Stimulated activated CD8-positive, alpha-beta memory T cell treated with anti-CD3 and anti-CD28 coated beads, Interleukin-7, amount 100 ng/mL, for 48 hours (primary cell): ENCODE measurements at places on chromosomes 1 and 21.

- DNase-seq: no peak
These were observed 31.1 kb upstream of the HSD3B1 start for GRCh38 chr1:119475866-119476439.

DNA sequence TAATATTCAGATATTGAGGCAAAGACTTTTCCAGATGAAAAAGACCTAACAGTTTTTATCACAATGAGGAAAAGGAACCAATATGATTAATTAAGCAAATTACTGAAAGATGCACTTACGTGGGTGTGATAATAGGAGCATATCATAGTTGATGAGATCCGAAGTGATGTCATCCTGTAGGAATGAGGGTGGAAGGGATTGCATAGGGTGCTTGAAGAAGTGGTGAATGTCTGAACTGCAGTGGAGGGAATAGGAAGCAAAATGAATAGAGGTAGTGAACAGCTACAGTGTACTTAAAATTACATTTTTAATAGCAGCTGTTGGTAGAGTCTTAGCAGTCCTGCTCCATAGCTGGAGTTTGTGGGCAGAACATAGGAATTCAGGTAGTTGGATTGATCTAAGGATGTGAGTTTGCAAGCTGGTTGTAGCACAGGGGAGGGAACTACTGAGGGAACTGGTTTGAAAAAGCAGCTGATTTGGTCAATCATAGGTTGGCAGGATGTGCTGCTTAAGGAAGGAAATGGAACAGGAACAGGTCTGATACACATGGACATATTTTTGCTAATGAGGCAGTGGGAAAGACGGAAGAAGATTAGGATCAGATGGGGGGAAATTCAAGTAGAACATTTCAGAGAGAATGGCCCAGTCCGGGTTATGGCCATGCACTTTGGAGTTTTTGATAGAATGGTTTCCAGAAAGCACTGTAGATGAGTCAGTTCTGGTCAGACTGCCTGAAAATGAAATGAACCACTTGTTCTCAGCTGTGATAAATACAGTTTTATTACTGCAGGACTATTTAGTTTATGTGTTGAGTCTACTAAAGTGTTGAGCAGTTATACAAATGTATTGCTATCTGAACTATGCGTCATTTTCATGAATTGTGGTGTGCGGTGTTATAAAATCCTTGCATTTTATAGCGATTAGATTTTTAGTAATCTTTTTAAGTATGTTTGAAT lies 155.8 kb downstream of the RYR2 start:
- DNase-seq: no peak

DNA sequence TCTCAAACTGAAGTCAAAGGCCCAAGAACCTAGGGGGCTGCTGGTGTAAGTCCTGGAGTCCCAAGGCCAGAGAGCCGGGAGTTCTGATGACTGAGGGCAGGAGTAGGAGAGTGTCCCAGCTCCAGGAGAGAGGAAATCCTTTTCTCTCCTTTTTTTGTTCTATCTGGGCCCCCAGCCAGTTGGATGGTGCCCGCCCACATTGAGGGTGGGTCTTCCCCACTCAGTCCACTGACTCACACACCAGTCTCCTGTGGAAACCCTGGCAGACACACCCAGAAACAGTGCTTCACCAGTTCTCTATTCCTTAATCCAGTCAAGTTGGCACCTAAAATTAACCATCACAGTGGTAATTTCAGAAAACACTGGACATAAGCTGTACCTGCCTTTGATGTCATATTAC lies 12.7 kb upstream of the WDR26 start:
- no peak for DNase-seq

DNA sequence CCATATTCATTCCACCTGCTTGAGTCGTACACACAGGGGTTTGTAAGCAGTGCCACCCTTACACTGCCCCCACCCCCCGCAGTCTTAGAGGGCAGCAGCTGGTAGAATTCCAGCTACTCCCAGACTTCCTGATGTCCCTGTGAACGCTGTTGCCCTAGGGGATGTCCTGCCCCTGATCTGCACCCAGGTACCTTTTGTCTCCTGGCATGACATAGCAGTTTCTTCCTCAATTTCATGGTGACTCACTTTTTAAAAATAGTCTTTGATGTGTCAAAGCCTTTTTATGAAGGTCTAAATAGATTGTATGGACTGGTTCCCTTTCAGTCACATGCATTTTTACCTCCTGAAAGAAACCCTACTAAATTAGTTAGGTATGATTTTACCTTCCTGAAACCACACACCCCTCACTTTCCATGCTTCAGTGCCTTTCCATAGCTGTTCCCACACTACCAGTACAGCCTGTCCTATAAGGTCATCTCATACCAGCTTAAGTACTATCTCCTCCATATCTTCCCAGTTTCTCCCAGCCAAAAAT lies 76.4 kb downstream of the ST3GAL3 start:
- no peak for DNase-seq

DNA sequence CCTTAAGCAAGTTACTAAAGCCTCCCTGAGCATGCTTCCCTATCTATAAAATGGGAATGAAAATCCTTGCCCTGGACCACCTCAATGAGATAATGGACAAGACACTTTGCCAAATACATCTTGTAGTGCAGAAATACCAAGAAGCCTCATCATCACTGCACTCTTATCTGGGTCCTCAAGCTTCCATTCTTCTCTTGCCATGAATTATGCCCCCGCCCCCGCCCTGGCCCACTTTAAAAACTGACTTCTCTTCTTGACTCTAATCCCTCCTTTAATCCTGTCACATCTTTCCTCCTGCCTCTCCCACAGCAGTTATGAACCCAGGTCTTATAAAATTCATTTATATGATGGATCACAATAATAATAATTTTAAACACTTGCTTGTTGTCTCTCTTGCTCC lies 14.8 kb downstream of the ARHGEF11 start:
- DNase-seq: no peak

DNA sequence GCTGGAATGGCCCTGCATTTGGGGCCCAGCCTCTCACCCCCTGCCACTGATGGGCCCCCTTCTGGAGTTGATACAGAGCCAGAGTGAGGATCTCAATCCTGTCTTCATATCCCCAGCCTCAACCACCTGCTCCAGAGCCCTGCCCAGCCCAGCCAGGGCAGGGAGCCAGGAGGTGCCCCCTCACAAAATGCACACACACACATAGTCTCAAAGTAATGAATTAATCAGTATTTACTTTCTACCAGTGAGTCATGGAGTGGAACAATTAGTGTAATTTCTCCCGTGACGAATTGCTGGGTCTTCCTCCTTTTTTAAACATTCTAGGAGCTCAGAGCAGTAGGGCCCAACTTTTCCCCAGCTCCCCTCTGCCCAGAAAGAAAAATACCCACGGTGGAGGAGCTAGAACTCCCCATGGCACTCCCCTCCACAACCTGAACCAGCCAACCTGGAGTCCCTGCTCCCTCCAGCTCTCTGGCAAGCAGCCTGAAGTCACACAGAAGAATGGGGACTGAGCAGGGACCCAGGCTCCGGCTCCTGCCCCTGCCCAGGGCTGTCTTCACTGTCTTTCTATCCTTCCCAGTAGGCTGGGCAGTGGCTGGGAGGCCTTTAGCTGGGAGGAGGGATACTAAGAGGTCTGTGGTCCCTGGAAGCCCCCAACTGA lies 29.3 kb downstream of the SDC3 start:
- DNase-seq: no peak

DNA sequence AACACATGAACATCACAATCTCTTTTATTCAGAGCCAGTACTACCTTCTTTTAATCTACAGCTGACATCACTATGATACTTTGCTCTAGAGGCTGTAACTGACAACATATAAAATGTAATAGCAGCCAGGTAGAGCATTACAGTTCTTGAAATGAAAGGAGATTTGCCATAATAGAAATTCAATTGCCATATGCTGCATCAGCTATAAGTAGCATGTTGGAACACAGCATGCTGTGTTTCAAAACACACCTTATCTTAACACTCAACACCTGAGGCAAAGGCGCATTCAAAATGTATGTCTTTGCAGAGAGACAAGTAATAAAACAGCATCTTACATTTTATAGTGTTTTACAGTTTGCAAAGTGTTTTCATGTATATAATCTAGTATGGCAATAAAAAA lies 24.0 kb upstream of the KRTAP21-1 start:
- no peak for DNase-seq

DNA sequence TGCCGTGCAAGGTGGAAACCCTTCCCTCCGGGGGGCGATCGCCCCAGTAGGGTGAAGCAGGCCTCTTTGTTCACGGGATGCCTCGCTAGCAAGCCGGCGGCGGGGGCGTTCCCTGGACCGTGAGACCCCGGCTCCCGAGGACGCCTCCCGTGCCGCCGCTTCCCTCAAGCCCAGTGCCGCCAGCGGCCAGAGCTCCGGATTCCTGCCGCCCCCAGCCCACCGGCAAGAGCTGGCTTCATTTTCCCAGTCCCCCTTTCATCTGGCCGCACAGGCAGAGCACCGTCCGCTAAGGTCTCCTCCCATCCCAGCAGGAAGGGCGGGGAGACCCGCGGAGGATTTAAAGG lies 16.3 kb downstream of the IER5 start:
- DNase-seq: no peak

GRCh38 chr1:209685821-209686220 lies 10.6 kb downstream of the G0S2 start:
- DNase-seq: peak; percentile 8

DNA sequence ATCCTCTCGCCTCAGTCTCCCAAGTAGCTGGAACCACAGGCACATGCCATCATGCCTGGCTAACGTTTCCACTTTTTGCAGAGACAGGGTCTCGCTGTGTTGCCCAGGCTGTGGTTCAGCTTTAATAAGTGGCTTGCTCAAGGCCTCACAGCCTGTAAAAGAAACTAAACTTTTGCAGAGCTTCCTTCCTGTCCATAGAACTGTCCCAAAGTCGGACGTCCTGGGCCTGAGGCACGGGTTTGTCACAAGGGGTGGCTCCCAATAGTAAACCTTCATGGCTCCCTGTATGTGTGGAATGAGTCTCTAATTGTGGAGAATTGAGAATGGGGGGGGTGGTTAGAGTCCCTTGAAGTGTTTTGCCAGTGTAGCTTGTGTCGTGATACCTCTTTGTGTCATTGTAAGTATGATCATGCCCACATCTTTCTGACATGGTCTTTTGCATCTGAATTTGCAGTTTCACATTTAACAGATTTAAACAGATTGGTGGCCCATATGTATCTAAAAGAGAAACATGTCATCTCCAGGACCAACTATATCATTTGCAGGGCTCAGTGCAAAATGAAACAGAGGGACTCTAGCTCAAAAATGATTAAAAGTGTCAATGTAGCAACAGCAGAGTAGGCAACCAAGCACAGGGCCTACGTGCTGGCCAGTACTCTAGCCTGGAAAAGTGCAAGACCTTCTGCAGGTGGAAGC lies 332.1 kb downstream of the KIF26B start:
- DNase-seq: no peak

- DNase-seq: no peak
These were observed 117.0 kb upstream of the VAV3 start for GRCh38 chr1:108082001-108082400.

DNA sequence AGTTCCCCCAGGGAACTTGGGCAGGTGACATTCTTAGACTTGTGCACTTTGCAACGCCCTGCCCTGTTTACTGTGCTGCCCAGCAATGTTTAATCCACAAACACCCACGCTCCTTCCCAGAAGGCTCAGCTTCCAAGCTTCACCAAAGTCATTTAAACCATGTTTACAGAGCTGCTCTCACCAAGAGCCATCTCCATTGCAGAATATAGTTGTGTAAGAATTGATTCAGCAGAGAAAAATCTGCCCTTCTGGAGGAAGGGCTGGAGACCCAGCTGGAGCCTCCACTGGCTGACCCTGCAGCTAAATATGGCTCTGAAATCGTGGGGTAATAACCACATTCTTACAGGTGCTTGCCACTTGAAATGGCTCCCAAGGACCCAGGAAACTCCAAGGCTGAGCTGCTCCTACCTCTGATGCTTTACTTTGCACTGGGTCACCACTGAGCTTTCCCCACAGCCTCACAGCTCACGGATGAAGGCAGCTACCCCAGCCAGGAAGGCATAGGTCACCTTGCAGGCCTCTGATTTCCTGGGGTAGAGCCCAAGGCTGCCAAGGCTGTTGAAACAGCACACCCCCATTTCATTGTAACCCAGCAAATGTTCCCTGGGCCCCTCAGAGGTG lies 8.7 kb downstream of the CAPN2 start:
- no peak for DNase-seq

DNA sequence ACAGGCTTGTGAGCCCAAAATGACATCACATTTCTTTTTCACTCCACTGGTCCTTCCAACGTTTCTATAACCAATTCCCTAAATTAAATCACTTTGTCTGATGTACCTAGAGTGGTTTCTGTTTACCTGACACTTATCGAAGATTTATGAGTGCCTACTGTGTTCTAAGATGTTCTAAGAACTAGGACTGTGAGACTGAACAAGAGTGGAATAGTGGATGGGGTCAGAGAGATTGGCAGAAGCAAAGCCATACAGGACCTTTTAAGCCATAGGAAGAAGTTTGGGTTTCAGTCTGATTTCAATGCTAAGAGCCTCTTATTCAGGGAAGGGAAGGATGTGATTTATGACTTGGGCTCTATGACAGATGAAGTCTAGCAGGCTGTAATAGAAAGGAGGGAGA lies 72.3 kb upstream of the LAPTM5 start:
- no peak for DNase-seq

GRCh38 chr1:39081271-39082009 lies 55.3 kb downstream of the NDUFS5 start:
- DNase-seq: no peak

GRCh38 chr1:96722161-96722922 lies 758 bp downstream of the PTBP2 start:
- peak; percentile 24 for DNase-seq

DNA sequence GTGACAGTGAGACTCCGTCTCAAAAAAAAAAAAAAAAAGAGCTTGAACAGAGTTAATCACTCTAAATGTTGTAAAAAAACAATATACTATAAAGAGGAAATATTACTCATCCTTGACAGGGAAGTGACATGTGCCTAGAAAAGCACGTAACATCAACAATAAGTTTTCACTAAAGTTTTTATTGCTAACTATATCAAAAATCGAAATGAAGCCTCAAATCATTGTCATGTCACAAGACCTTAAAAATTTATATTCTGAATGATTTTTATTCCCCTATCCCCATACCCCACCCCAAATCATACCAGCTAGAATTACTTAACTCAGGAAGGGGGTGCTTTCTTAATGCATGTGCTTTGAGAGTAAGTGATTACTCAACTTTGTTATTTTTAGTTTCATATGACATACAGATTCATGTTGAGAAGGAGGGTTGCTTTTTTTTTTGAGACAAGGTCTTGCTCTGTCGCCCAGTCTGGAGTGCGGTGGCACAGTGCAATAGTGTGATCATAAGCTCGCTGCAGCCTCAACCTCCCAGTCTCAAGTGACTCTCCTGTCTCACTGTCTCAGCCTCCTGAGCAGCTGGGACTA lies 53.6 kb upstream of the MUTYH start:
- no peak for DNase-seq

GRCh38 chr1:245748240-245748639 lies 593.5 kb downstream of the KIF26B start:
- DNase-seq: no peak

GRCh38 chr1:172184506-172185191 lies 235.8 kb upstream of the C1orf105 start:
- DNase-seq: no peak
